Hematopoietic multipotent progenitor cell treated with erythropoietin and hydrocortisone succinate and interleukin-3 and kit ligand, for 17 days (in vitro differentiated cells): ENCODE measurements at places on chromosomes 13 and 19.

- DNase-seq, result no peak
These were observed 14.2 kb downstream of the RB1 start for GRCh38 chr13:48317511-48318376.

- peak; percentile 44 for DNase-seq
These were observed 1.2 kb downstream of the HAUS8 start for GRCh38 chr19:17073869-17074633.

DNA sequence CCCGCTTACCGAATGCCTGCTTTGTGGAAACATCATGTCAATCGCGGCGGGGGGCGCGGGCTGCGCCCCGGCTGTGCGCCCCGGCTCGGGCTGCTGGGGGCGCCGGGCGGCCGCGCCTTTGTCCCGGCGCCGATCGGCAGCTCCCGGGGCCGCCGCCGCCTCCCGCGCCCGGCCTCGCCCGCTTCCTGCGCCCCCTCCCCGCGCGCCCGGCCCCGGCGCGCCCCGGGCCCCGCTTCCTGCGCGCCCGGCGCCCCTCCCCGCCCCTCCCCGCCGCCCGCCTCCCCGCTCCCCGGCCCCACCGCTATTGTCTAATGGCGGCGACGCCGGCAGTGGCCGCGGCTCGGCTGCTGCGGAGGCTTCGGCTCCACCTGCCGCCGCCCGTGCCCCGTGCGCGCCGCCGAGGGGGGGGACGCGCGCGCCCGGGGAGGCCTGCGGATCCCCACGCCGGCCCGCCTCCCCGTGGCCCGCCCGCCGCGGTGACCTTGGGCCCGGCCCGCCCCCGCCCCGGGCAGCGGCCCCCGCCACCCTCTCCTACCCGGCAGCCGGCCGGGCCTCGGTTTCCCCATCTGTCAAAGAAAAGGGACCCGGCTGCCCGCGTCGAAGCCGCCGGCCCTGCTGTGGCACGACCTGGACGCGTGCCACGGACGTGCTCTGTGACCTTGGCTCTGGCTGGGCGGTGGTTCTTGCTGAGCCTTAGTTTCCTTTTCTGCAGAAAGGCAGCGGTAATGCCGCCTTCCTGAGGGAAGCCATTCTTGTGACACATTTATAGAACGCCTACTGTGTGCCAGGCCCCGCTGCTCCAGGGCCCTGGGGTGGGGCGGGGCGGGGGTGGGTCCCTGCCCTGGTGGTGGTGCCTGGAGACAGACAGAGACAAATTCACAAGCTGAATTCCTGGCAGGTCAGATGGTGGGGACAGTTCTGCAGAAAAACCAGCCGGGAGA lies at the start of gene TLE5:
TSS of gene TLE5 (minus strand) at position 331 of the 941 bp plus-strand sequence. CDS start at position 36, 295 bp downstream.
- DNase-seq, result peak; percentile 54

DNA sequence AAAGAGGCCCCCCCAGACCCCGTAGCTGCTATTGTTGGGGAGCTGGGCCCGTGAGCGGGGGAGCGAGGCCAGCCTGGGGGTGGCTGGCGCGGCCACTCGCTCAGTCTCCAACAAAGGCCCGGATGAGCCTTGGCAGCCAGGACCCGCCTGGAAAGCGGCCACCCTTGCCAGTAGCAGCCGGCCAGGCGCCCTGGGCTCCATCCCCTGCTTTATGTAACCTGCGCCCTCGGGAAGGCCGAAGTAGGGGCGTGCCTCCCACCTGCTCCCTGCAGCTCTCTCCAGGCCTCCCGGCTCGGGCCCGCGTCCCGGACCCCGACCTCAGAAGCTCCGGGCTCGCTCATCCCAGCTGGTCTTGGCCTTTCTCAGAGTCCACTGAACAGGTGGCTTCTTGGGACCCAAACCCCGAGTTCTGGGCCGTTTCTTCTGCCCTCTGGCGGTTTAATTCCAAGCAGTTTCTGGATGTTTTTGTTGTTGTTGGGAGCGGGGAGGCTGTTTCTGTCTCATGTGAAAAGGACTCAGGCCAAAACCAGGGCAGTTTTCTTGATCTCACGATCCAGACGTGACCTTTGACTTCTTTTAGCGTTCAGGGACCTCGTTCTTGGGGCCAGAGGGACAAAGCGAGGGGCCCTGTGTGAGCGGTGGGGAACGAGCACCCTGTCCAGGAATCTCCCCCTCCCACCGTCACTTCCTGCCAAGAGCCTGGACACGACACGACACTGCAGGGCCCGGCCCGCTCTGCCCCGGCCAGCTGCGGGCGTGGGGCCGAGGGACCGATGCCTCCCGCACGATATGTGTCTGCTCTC lies 1.2 kb downstream of the CDC34 start:
- peak; percentile 89 for DNase-seq

- DNase-seq, result no peak
These were observed 5.5 kb upstream of the PTOV1 start for GRCh38 chr19:49845414-49845813.

- DNase-seq, result peak; percentile 55
These were observed 28.3 kb downstream of the ZNF507 start for GRCh38 chr19:32373585-32374295.

- peak; percentile 68 for DNase-seq
These were observed 2.3 kb downstream of the PRKD2 start for GRCh38 chr19:46714444-46715106.
